ENCODE measurements at places on chromosomes 3 and 15.

DNA sequence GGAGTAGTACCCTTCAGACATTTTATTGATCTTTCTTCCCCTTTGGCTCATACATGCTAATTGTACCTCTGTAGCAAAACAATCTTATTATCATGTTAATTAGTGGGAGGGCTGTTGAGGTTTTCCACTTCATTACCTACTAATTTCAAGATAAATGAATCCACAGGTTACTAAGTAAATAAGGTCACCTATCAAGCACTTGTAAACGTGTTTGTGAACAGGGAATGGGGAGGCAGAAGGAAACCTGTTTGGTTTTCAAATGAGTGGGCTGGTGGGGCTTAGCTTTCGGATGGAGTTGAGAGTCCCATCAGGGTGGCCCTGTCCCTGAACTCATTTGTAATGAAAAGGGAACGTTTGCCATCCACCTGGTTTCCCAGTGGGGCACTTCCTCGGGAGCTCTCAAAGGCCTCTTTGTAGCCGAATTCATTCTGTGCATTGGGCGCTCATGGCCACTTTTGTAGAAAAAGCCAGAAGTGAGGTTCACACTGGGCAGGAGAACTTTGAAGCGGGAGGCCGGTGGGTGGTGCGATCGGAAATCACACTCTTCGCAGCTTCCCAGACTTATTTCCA is 419.8 kb upstream of the NR2F2 start:
- DNase-seq, result no peak

DNA sequence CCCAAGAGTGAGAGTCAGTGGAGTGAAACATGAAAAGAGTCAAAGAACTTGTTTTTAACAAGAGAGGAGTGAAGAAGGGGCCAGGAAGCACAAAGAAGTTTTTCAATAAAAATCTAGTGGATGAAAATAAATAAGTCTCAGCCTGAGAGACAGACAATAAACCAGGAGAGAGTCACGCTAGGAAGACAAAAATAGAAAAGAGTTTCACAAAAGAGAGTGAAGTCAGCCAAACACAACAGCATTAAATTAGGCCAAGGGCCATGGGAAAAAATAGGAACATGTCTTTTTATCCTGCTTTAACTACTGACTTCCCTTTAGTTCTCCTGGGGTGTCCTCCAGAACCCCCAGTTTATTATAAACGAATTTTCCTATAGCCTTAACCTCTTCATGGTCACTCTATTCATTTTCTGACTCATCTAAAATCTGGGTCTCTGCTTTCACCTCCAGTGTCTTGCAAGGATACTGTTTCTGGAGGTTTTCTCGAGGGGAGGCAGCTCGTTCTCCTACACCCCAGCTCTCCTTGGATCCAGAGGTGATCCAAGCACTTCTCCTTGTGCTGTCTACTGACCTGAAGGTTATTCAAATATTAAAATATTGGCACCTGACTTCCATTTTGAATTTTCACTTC is 571.5 kb upstream of the PPP2R3A start:
- no peak for DNase-seq

GRCh38 chr15:45169608-45170480 is 17.9 kb downstream of the SHF start:
- DNase-seq, result no peak

DNA sequence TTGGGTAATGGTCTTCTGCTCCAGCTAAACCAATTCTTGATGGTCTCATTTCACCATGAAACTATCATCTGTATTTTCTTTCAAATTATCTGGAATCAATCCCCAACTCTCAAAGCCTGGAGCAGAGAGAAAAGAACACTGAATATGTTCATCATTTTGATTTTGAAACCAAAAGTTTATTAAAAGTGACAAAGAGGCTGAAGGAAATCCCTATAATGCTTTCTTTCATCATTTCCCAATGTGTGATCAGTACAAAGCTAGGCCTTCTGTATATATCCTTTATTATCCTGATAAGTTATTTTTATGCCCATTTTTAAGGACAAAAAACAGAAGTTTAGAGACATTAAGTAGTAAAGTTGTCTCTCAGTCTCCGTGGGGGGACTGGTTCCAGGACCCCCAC is 50.1 kb upstream of the MBNL1 start:
- DNase-seq, result no peak

DNA sequence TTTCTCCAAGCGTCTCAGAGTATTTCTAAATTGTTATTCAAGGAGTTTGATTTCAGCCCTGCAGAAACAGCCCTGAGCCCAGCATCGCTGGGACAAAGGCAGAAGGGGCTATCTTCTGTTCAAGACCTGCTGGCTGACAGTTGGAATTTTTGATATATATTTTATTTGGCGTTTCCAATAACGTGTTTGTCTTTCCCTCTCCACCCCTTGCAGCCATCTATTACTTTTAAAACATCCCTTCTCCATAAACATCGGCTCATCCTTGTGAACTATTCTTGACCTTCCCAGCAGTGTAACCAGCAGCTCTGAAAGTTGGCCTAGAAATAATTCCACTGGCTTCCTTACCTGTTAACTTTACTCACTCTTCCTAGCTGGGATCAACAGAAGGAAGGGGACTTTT is 5.5 kb upstream of the MEIS2 start:
- DNase-seq, result no peak

DNA sequence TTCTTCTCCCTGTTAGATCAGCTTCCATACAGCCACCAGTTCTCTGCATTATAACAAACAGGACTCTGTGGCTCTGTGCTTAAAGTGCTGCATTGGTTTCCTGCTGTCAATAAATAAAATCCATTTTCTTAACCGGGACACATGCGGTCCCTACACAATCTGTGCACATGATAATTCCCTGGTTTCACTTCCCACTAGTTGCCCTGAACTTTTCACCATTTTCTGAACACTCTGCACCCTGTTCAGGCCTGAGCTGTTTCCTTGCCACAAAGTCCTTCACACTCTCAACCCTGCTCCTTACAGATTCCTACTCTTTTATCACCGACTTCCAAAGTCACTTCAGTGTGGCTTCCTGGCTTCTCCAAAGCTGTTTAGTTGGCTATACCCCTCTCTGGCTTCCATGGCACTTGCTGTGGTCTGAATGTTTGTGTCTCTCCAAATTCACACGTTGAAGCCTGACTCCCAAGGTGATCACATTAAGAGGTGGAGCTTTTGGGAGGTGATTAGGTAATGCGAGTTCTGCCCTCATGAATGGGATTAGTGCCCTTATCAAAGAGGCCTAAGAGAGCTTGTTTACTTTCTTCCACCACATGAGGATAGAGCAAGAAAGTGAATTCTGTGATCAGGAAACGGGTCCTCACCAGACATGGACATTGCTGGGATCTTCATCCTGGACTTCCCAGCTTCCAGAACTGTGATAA is 233.4 kb downstream of the CHST2 start:
- no peak for DNase-seq

DNA sequence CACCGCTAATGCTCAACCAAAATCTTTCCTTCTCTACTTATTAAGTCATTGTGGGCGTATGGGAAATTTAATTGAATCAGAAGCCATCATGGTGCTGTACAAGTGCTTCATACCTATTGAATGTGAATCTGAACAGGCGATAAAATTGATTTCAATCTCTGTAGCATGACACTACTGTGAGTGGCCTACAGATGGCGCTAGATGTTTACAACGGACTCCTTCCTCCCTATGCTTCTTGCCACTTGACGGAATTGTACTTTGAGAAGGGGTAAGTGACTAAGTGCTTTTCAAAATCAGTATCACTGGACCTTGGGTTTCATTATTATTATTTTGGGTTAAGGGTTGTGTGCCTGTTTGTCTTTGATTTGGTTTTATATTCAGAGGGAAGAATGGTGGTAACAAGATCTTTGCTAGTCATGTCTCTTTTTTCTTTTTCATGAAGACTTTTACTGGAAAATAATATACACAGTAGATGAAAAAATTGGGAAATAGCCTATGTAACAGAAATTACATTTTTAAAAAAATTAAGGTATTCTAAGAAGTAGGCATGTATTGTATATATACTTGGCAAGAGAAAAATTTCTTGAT is 35.4 kb downstream of the ACP3 start:
- DNase-seq, result peak; percentile 42

DNA sequence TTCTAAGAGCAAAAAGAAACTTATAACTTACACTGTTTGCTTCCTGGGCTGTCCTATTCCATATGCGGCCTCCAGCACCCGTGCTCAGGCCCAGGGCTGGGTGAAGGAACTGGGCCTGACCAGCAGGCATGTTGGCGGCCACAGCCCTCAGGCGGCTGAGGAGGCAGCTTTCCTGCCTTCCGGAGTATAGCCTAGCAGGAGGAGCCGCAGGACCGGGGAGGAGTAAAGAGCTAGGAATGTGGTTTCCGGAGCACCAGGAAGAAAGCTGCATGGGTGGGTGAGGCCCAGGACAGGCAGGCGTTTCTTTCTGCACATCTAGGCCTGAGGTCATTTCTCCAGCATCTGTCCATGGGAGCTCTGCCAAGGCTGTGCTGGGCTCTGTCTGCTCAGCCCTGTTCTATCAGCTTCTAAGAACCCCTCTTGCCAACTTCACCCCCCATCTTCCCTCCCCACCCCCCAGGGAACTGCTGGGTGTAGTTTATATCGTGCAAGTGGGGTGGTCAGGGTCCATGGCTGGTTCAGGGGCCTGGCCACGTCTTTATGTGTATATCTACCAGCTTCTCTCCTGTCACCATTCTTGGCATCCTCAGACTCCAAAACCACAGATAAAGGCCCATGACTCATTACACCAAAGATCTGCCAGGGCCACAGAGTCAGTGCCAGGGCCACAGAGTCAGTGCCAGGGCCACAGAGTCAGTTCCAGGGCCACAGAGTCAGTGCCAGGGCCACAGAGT is 7.8 kb upstream of the KIF7 start:
- DNase-seq, result peak; percentile 72

DNA sequence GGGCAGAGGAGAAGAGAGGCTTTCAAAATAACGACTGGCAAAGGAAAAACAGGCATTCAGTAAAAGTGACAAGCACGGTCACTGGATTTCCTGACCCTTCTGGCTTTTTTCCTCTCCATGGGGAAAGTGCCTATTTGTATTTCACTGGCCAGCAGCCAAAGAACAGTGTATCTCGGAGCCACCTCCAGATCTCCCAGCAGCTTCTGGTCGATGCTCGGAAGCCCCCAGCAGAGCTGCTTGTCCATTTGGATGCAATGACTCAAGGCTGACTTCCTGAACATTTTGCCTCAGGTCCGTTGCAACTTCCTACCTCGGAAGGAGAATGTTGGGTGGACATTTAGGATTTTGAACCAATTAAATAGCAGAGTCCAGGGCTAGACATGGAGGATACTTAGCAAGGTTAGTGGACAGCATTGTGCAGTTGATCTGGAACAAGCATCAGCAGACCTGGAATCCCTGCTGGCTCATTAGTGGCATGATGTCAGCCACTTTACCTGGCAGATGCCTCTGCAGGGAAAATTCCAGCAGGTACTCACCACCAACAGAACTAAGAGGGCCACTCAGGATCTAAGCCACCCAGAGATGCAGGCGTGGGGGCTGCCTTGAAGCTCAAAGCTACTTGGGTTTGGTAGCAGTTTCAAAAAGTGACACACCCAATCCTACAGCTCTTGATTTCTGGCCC is 1.1 kb downstream of the FAM107A start:
- DNase-seq, result no peak

- DNase-seq, result no peak
These were observed 28.6 kb downstream of the EPHB1 start for GRCh38 chr3:134823679-134824078.

- no peak for DNase-seq
These were observed 83.4 kb downstream of the CD200R1L start for GRCh38 chr3:112763258-112763657.

- DNase-seq, result peak; percentile 42
These were observed at the start of gene TARS3 for GRCh38 chr15:101723874-101724674. Gene TARS3, minus strand, starts transcription at chr15:101724473. Its CDS starts 86 bp downstream, at chr15:101724387.

GRCh38 chr15:89502867-89503595 is 6.6 kb upstream of the RHCG start:
- no peak for DNase-seq

- DNase-seq, result no peak
These were observed 1.3 kb downstream of the MYO5A start for GRCh38 chr15:52527196-52527910.

DNA sequence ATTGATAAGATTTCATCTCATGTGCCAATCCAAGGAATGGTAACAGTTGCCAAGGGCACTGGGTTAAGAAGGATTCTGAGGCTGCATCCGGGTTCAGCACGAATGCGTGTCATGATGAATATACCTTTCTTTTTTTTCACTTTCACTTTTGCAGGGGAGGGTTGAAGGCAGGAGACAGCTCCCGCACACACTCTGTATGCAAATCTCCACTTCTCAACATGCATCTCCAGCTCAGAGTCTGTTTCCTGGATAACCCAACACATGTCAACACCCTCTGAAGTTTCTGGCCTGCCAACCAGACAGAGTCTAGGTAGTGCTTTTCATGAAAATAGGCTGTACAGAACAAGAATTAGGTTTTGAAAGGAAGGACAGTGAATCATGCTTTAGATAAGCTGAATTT is 21.6 kb downstream of the B4GALT4 start:
- DNase-seq, result no peak

GRCh38 chr3:60585918-60586317 is 665.3 kb downstream of the FHIT start:
- no peak for DNase-seq

- DNase-seq, result no peak
These were observed 22.8 kb upstream of the SMAD3 start for GRCh38 chr15:67042551-67043142.

GRCh38 chr3:48820612-48821324 is 26.9 kb downstream of the PRKAR2A start:
- peak; percentile 8 for DNase-seq

All from AG04450 (cell line).